ENCODE measurements at places on chromosomes 11 and 22. TPM values are rescaled to one million over a fixed set of nuclear protein-coding genes. Genes with fewer than 3 reads are reported as not detected.

XKR3 gene
- total RNA-seq = not detected

C11orf42 gene
- not detected for total RNA-seq

GRCh38 chr11:66719111-66719872 lies 9.7 kb downstream of the SPTBN2 start:
- DNase-seq = no peak

DNA sequence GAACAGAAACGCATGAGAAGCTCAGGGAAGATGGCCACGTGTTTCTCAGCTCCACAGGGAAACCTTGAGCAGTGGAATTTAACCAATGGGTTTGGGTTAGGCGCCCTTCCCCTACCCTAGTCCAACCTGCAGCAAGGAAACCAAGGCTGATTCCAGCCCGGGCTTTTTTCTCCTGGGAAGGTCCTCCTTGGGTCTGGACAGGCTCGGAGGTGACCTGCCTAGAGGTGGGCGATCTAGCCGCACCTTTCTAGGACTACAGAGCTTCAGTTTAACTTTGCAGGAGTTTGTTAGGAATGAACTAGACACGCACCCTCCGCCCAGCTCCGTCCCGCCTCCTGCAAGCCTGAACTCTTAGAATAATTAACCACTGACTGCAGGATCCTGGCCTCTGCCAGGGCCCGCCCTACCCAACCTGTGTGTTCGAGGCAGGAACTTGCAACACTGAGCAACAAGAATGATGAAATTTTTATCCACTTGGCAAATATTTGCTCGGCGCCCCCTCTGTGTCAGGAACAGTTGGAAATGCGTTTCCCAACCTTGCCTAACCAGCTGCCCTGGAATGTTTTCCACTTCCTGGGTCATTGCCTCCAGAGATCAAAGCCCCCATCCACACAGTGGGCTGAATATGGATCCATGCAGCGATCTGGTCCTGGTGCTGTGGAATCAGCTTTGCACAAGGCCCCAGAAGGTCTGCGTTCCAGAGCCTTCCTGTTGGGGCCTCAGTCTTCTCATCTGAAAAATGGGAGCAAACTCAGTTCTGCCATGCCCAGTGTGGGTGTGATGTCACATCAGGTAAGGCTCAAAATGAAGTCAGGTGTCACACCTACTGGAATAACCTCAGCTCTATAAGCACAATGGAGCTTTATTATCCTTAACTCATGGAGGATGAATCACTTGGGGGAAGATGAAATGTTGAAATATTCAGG lies 13.3 kb downstream of the MPST start:
- DNase-seq = no peak
